ENCODE measurements at places on chromosomes 1 and 21.

DNA sequence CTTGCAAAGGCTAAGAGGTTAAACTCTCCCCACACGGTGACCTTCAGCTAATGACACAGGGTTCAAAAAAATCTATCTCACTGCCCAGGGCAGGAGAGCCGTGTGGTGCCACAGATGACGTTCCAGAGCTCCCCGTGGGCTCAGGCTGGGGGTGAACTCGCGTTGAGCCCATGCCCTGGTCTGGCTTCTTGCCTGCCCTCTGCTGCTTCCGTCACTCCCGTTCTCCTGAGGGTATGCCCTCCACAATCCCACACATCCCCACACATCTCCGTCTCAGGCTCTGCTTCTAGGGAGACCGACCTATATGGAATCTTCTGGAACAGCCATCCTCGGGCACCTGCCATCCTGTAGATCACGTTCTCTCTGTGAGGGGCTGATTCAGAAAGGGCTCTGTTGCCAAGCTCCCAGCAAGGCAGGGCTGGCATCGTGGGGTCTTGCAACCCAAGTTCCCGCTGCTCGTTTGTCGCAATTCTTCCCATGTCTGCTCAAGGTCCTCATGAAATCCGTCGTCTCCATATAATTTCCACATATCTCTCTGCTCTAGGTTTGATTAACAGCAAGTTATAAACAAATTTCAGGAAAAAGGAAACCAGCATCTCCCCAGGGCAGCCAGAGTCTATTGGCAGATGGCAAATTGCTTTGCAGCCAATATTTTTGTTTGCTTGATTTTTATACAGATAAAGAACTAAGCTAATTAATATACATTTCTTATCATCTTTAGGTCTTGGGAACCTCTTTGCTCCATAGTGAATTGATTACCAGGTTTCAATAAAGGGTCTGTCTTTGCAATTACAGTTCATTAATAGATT, 278.2 kb downstream of the PTPRU start:
- DNase-seq, result no peak

DNA sequence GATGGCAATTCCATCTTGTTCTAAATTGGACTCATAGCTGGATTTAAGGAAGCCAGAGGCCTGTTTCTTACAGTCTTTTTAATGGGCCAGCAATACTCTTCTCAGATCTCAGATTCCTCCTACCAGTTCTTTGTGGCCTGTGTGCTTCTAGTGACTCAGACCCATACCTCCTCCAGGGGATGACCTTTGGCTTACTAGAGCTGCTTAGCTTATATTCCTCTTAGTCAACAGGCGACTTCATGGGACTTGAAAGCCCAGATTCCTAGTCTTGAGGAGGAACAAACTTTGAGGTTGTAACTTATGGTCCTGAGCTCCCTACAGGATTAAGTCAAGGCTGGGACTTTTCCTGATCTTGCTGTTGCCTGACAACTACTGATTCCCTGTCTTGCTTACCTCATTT, 12.4 kb upstream of the PAPPA2 start:
- peak; percentile 99 for DNase-seq

GRCh38 chr1:244796719-244797406, 38.6 kb upstream of the COX20 start:
- DNase-seq, result peak; percentile 85

DNA sequence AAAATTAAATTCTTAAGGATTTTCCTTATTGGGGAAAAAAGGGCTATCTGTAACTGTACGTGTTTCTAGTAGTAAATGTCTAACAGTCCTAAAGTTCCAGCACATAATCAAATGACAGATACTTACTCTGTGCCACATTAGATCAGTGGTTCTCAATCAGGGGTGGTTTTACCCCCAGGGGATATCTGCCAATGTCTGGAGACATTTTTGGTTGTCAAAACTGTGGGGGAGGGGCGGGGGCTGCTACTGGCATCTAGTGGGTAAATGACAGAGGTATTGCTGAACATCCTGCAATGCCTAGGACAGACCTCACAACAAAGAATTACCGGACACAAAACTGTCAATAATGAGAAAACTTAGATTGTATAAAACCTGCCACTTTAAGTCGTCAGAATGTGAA, 33.4 kb upstream of the PTPRC start:
- DNase-seq, result no peak

DNA sequence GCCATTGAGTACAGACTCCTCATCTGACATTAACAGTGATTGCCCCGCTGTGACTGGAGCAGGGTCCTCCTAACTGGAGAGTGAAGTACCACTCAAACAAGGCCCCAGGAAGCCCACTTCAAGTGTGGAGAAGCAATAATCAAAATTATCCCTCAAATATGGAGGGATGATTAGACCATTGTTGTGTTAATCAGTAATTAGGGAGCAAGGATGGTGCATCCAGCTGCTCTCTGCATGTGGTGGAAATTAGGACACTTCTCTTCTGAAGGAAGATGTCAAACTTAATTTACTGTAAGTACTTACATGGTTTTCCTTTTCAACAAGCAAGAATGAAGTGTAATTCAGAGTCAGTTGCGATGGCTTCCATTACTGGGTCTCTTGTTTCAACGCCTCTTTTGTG, 3.4 kb upstream of the ZP4 start:
- no peak for DNase-seq

GRCh38 chr1:110673805-110674336, 869 bp downstream of the KCNA3 start:
- no peak for DNase-seq

DNA sequence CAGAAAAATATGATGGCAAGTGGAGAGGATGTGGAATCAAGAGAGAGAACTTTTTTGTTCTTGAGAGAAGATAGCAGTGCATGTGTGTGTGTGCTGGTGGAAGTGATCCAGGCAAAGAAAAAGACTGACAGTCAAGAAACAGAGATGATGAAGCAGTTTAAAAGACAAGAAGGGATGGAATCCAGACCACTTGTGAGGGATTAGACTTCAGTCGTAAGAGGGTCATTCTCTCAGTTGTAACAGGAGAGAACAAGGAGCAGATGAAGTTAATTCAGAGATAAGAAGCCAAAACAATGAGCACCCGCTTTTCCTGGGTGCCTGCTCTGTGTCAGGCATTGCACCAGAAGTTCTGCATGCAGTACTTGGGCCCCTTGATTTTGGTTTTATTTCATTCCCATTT, 76.6 kb downstream of the RNF220 start:
- no peak for DNase-seq

DNA sequence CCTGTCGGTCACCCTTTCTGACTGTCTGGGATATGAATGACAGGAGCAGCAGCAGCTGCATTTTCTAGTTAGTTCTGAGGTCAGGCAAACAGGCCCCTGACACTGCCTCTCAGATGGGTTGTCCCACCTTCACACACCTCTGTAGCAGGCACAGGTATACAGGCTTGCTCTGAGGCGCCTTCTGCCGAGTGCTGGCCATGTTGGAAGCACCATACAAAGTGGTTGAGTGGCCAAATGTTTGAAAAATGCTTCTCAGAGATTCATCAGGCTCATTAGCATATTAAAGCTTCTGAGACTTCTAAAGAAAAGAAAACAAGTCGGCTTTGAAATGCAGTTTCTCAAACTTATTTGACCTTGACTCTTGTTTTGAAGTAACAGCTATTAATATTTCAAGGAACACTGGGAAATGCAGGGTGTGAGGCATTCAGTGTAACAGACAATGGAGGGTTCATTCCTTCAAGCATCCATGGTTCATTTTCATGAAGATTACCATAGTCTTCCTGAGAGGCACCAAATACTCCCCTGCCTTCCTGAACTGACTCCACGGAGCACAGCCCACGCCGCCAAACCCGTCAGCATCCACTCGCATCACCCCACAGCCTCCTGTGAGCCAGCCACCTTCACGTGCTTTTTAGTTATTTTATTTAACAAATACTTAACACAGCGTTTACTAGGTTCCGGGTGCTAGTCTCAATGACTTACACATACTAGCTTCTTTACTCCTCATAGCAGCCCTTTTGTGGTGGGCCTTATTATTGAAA, 81.8 kb downstream of the KCNN3 start:
- no peak for DNase-seq

DNA sequence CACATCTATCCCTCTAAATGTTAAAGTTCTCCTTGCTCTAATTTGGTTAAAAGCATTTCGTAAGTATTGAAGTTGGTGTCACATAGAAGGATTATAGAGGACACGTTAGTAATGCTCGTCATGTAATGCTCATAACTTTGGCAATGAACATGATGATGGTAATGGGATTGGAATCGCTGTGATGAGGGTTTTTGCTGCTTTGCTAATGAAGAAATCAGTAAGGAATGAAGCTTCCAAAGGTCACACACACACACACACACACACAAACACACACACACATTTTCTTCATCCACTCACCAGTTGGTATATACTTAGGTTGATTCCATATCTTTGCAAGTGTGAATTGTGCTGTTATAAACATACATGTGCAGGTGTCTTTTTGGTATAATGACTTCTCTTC, 36.8 kb upstream of the ZNF648 start:
- DNase-seq, result peak; percentile 84

DNA sequence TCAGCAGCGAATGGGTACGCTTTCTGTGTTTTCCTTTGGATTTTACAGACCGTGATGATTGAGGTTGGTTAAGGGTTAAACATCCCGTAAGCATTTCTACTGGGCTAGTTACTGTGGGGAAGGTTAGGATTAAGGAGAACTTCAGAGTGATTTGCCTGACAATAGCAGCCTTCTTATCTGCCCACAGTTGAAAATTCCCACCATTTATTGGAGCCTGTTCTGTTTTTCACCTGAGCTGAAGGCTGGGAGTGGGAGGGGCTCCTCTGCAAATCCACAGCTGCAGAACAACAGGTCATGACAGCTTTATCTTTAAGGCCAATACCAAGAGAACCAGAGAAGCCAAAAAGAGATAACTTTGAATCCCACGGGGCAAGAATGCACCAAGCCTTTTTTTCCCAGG, 168.6 kb downstream of the KAZN start:
- DNase-seq, result no peak

GRCh38 chr1:11842154-11843041, 5.2 kb downstream of the NPPA start:
- no peak for DNase-seq

DNA sequence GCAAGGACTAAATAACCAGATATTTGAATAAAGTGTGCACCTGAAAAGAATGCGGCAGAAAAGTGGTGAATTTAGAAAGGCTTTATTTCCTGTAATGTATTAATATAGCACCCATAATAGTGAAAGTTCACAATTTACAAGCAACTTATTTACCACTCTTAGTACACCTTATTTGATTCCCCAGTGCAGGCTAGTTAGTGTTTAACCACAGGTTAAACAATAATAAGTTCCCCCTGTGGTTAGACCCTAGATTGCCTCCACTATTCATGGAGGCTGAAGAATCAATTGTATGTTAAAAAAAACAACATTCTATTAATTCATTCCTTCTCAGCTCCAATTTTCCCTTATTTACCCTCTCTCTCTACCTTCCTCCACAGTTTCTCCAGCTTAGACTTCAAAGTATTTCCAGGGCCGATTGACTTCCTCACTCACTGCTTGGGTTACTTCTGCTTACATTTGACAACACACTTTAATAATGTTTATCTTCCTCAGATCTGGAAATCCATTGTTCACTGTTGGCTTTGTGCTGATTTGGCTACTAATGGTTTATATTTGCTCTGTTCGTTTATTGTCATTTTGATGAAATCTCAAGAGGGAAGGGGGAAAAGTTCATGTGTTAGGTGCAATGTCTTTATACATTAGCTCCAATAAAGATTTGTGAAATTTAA, 796.3 kb downstream of the BRINP3 start:
- DNase-seq, result no peak

GRCh38 chr1:156705321-156705917, at the start of gene CRABP2:
TSS of gene CRABP2 (minus strand) at chr1:156705583. CDS start at chr1:156705446, 137 bp downstream.
- DNase-seq, result peak; percentile 56

Data from trophoblast cell (in vitro differentiated cells and primary cell).